AG10803 (cell line): ENCODE measurements at places on chromosomes 6 and 20.

GRCh38 chr20:5410470-5410869, 93.7 kb upstream of the PROKR2 start:
- no peak for DNase-seq

GRCh38 chr6:110332281-110332680, 25.9 kb downstream of the METTL24 start:
- DNase-seq = no peak

- no peak for DNase-seq
Observed at GRCh38 chr6:142355520-142356174, 53.8 kb downstream of the ADGRG6 start.

DNA sequence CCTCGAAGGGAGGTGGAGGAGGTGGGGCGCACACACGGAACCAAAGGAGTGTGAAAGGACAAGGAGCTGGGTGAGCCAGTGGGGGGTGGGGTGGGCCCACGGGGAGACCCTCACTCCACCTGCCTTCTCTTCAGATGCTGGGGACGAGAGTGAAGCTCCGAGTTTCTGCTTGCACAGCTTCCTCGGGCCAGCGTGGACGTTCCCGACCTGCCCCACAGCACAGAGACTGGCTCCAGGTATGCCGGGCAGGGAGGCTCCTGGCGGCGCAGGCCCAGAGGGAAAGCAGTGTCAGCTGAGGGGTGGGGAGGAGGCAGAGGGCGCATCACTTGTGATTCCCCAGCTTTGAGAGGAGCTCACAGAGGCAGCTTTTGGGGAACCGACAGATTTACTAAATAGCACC, 98.5 kb upstream of the RPS6KA2 start:
- no peak for DNase-seq

- DNase-seq = no peak
Observed at GRCh38 chr20:39289831-39290230, 327.7 kb downstream of the DHX35 start.

DNA sequence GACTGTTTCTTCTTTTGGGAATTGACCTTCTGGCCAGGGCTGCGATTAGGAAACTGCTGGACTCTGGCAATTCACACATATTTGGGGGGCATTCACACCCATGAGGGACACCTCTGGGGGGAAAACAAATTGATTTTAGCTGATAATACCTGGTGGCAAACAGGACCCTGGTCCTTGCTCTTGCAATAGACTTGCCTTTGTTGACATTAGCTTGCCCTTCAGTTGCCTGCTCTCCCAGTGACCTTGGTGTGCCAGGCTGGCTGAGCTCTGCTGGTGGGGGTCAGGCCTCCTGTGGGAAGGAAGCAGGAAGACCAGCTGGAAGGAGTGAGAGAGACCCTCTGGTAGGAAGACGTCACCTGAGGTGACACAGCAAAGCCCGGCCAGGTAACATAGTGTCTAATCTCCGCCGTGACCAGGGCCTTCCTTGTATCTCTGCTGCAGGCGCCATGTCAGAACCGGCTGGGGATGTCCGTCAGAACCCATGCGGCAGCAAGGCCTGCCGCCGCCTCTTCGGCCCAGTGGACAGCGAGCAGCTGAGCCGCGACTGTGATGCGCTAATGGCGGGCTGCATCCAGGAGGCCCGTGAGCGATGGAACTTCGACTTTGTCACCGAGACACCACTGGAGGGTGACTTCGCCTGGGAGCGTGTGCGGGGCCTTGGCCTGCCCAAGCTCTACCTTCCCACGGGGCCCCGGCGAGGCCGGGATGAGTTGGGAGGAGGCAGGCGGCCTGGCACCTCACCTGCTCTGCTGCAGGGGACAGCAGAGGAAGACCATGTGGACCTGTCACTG, 5.3 kb downstream of the CDKN1A start:
- no peak for DNase-seq

DNA sequence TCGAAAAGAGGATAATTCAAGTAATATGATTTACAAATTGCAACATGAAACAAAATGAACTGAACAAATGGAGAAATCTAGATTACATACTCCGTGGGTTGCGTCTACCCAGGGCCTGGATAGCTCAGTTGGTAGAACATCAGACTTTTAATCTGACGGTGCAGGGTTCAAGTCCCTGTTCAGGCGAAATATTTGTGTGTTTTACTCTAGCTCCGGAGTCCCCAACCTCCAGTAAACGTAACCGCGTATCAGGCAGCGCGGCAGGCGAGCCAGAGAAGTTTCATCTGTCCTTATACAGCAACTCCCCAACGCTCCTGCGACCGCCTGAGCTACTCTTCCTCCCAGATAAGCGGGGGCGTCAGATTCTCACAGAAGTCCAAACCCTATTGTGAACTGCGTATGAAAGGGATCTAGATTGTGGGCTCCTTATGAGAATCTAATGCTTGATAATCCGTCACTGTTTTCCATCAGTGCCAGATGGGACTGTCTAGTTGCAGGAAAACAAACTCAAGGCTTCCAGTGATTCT, 176.1 kb downstream of the TRIM27 start:
- DNase-seq = peak; percentile 71

DNA sequence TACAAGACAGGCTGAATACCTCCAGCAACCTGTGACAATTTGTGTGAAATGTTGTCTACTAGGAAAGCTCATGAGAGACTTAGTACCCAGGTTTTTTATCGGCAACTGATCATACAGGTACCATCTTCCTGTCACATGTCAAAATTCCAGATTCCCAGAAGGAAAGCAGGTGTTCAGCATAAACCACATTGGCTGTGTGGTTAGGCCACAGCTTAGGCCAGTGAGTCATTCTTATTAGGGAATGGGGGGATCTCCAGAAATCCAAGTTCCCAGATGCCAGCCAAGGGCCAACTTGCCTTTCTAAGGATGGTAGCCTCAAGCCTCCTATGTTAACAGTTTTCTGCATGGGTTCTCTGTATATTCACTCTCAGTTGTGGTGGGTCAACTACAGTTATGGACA, 65.9 kb downstream of the FAM184A start:
- no peak for DNase-seq

GRCh38 chr20:32570401-32571190, 14.5 kb downstream of the NOL4L start:
- no peak for DNase-seq

GRCh38 chr6:149134511-149134933, 183.0 kb upstream of the TAB2 start:
- DNase-seq = peak; percentile 37

- DNase-seq = no peak
Observed at GRCh38 chr6:136087986-136088385, 162.1 kb downstream of the MTFR2 start.

DNA sequence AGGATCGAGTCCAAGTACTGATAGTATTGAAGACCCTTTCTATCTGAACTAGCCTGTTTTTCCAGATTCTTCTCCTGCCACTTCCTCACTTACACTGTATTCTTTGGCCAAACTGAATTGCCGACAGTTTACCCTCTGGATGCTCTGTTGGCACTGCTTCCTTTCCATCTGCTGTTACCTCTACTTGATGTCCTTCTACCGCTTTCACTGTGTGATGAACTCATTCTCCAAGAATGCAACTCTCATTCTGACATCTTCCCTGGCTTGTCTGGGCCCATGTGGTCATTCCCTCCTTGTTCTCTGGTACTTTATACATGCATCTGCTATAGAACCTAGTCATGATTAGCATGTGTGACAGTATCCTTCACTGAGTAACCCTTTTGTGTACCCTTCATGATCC, 16.3 kb downstream of the RPRD1B start:
- peak; percentile 70 for DNase-seq

GRCh38 chr6:30687659-30688431, 1.4 kb upstream of the PPP1R18 start:
- peak; percentile 67 for DNase-seq

- DNase-seq = peak; percentile 49
Observed at GRCh38 chr6:127266892-127267645, 405 bp downstream of the RNF146 start.

- DNase-seq = no peak
Observed at GRCh38 chr20:7387638-7388193, 552.5 kb downstream of the HAO1 start.

- no peak for DNase-seq
Observed at GRCh38 chr6:61989616-61990015, 296.4 kb downstream of the KHDRBS2 start.

- no peak for DNase-seq
Observed at GRCh38 chr6:435441-436307, 44.1 kb downstream of the IRF4 start.

DNA sequence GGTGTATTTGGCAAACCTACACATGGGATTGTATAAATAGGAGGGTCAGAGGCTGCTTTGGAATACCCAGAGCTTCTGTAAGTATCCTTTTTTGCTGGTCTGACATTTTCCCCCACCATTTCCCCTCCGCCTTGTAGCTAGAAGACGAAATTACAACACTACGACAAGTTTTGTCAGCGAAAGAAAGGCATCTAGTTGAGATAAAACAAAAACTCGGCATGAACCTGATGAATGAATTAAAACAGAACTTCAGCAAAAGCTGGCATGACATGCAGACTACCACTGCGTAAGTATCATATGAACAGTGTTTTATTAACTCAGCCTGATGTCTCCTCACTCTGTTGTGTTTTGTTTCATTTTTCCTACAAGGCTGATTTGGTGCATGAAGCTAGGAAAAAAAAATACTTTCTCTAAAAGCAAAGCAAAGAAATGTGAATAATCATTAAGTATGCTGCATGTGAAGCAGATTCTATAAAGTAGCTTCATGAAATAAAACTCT, 72.7 kb downstream of the HDDC2 start:
- no peak for DNase-seq

GRCh38 chr20:35503841-35504561, 25.5 kb downstream of the C20orf173 start:
- DNase-seq = no peak

- peak; percentile 18 for DNase-seq
Observed at GRCh38 chr6:130946076-130946475, 117.0 kb downstream of the EPB41L2 start.

- DNase-seq = no peak
Observed at GRCh38 chr6:123838505-123839234, 35.0 kb downstream of the NKAIN2 start.

DNA sequence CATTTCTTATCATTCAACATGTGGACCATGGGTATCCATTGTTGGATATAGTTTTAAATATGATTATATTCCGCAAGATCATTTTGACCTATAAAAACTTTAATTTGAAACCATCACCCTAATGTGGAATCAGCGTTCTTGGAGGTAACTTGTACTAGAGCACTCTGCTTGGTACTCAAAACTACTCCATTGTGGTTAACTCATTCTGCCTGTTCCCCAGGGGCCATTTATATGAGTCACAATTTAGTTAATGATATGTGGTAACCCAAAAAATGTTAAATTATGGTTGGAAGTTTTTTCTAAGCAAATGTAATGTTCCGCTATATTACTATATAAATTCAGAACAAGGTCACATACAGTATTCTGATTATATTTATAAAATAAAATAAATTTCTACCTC, 109.3 kb downstream of the TRDN start:
- no peak for DNase-seq
